Amniotic stem cell (primary cell): ENCODE measurements at places on chromosomes 7 and 10.

DNA sequence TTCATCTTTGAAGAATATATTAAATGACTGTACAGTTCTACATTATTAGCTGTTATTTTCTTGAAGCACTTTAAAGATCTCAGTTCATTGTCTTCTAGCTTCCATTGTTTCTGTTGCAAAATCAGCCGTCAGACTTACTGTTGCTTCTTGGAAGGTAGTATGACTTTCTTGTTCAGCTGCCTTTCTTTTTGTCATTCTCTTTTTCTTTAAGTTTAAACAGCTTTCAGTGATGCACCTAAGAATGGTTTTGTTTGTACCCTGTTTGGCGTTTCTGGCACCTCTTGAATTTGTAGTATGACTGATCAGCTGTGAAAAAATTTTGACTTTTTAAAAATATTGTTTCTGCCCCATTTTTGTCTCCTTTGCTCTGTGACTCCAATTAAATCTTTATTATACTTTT lies 9.3 kb downstream of the MKLN1 start:
- DNase-seq: no peak

DNA sequence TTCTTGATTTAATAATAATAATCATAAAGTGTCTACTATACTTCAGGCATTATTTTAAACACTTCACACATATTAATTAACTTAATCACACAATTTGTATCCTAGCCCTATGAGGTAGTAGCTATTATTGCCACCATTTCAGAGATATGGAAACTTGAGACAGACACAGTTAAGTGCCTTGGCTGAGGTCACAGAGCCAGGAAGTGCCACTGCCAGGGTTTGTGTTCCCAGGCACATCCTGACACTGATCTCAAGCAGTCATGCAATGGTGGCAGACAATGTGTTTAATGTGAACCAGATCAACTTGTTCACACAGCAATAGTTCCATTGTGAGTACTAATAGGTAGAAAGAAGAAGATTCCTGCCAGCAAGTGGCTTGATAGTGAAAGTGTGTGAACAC lies 666.0 kb downstream of the SUGCT start:
- no peak for DNase-seq

DNA sequence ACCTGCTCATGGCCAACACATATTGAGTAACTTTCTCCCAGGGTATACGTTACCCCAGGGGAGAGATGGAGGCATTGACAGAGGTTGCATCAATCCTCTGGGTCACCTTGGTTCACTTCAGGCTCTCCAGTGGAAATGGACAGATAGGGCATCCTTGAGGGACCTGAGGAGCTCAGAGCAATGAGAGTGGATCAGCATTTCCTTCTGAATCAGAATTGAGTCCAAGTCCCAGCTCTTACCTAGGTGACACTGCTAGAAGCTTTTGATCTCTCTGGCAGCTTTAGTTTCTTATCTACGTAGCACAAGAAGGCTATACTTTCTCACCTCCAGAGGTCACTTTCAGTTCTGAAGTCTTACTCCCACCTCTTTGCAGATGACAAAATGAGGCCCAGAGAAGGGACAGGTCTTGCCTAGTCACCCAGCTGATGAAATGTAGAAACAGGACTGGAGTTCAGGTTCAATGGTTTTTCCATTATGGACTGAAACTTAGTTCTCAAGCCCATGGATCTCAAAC lies 35.2 kb downstream of the PANK1 start:
- no peak for DNase-seq

DNA sequence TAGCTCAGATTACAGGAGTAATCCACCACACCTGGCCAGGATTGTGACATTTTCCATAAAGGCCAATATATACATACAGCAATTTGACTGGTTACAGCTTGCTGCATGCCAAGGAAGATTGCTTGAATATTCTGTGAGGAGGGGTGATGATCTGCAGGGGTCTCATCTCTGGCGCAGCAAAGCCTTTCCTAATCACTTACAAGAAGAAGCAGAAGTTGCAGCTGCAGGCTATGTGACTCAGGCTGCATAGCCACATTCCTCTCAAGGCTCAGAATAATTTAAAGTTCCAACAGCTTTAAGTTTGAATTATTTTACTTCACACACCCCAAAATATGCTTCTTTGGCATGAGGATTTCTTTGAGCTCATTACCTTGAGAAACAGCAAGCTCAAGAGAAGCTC lies 11.4 kb upstream of the RASGEF1A start:
- no peak for DNase-seq

- DNase-seq: no peak
Observed at GRCh38 chr10:105243381-105243780, 602.3 kb downstream of the SORCS3 start.

- DNase-seq: no peak
Observed at GRCh38 chr7:40549372-40550039, 414.7 kb downstream of the SUGCT start.

DNA sequence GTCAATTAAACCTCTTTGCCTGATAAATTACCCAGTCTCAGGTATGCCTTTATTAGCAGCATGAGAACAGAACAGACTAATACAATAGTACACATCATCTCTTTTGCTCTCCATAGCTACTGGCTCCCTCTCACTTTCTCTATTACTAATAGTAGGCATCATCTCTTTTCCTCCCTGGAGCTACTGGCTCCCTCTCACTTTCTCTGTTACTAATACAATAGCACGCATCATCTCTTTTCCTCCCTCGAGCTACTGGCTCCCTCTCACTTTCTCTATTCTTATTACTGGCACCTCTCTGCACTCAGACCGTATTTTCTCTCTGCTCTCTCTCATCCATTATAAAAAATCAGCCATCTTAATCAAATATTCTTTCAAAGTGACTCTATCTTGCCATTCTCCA lies 37.1 kb downstream of the SLC25A13 start:
- DNase-seq: no peak

GRCh38 chr10:11548065-11548767 lies 63.2 kb downstream of the USP6NL start:
- DNase-seq: no peak

DNA sequence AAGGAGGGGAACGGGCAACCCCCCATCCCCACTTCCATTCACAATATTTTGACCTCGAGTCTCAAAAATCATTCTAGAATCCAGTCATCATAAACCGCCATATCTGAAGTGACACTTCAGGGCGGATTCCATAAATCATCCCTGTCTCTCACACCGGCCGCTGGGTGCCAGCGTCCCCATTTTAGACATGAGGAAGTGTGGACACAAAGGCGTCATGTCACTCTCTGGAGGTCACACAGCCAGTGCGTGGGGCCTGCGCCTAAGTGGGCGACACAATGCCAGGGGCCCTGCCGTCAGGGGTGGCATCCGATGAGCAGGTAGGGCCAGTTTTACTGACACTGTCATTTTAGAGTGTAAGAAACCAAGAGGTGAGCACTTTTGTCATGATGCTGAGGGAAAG lies 19.5 kb downstream of the KCNH2 start:
- no peak for DNase-seq

DNA sequence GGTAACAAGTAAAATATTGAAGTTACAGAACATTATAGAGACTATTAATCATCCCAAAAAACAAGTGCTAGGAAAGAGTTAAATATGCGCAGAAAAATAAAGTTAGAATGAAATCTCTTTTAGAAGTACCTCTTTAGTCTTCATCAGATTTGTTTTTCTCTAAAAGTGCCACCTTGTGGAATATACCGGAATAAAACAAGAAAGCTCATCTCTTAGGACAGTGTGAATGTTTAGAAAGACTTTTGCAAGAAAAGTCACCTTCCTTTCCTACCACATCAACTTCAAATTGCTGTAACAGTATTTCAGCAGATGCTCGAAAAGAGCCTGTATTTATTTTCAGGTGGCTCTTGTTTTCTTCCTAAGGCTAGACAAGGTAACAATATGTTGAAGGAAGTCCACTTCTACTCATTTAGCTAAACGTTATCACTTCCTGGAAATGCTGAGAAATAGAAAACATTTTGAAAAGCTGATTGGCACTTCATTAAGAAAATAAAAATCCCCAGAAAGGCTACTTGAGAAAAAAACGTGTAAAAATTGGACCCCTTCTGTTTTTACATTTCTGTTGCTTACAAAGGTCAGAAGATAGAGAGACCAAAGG lies 19.8 kb upstream of the FAM133B start:
- DNase-seq: no peak

DNA sequence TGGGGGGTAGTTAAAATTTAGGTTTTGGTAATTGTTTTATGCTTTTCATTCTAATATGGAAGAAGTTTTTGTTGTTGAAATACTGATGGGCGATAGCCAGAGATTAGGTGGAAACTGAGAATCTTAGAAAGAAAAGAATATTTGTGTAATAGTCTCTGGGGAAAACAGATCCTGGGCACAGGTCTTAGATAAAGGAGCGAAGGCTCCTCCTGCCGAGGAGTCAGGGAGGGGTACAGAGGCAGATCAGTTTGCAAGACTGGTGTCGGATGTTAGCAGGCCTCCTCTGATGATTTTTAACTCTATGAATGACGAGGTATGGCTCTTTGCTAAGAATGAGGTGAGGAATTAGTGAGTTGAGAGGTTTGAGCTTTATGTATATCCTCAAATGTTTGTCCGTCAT lies 339.7 kb downstream of the HGF start:
- DNase-seq: no peak

DNA sequence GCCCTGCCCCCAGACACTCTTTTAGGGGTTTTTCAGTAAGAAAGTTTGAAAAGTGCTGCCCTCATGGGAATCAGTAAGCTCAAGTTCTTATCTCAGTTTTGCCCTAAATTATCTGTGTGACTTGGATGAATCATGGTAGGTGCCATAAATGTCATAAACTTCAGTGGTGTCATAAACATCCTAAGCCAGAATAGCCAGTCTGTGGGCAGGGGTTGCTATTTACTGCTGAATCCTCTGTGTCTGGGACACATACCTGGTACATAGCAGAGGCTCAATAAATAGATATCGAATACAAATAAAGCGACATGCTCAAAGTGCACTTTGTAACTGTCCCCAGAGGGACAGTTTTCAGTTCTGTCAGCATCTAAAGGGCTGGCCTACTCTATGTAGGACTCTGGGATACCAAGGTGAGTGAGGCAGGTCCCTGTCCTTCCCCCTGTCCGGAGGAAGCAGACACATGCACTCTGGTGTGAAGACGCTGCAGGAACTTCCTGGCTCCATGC lies 502.1 kb downstream of the RPS24 start:
- no peak for DNase-seq

DNA sequence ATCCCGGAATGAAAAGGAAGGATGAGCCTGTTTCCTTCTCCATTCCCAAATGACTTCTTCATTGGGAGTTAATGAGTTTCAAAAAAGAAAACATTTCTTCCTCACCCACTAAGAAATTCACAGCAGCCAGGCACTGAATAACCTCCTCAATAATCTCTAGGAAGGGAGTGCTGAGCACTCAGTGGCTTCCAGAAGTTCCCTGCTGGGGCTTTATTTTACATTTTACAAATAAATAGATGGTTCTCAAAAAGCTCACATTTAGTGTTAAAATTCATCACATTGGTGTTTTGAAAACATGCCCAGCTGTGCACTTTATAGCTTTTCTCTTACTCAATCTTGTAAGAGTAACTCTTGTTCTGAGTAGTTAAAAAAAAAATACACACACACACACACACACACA lies 148.9 kb upstream of the PFKP start:
- no peak for DNase-seq

GRCh38 chr10:118007773-118008172 lies 39.0 kb downstream of the RAB11FIP2 start:
- no peak for DNase-seq

DNA sequence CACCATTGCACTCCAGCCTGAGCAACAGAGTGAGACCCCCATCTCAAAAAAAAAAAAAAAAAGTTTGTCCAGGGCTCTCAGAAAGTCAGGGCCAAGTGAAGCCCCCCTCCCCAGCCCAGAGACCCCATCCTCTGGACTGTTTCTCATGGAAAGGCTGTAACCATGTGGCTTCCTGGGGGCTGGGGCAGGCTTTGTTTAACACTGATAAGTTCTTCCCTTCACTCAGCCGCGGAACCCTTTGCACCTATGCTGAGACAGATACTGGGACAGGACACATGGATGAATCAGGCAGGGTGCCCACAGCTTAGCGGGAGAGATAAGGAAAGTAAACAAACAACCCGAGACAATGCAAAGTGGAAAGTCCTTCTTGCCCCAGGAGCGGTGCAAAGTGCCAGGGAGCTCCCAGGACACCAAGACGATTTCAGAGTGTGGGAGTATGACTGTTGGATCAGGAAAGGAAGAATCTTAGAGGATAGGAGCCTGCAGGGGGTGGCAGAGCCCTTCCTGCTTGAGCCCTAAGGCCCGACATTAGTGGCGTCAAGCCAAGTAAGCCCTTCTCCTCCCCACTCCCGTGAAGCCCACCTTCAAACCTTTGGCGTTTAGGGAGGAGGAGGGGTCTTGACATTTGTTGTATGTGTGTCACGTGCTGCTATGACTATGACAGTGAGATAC lies 11.6 kb downstream of the MLXIPL start:
- no peak for DNase-seq

- no peak for DNase-seq
Observed at GRCh38 chr10:3395041-3395440, 222.5 kb upstream of the PITRM1 start.

DNA sequence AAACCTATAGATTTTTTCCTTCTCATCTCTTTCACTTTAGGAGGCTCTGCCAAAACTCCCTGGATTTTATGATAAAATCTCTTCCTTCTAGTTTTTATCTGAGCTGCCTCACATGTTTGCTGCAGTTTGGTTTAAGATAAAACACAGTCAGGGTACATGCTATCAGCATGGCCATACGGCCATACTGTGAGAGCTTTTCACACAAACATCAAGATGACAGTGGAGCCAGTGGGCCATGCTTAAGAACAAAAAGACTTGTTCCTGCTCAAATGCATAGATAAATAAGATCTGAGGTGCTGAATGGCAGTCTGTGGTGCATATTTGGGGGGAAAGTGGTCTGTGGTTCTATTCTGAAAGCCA lies 91.0 kb downstream of the ELMO1 start:
- no peak for DNase-seq

- no peak for DNase-seq
Observed at GRCh38 chr7:97021747-97022490, 2.7 kb downstream of the DLX5 start.

DNA sequence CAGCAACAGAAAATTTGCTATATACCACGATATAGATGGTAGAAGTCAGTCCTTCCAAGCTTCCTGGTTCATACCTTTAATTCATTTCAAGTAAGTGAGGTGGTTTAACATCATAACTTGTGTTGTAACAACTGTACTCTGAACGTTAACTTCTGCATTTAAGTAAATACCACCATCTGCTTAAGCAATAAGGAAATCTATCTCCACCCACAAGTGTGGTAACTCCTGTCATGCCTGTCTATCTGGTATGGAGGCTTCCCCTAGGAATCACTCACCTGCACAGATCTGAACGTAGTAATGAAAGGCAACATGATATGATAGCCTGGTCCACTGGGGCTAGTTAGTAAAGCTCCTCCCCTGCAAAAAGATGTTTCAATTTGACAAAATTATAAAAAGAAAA lies 2.3 kb downstream of the ERLIN1 start:
- DNase-seq: no peak

DNA sequence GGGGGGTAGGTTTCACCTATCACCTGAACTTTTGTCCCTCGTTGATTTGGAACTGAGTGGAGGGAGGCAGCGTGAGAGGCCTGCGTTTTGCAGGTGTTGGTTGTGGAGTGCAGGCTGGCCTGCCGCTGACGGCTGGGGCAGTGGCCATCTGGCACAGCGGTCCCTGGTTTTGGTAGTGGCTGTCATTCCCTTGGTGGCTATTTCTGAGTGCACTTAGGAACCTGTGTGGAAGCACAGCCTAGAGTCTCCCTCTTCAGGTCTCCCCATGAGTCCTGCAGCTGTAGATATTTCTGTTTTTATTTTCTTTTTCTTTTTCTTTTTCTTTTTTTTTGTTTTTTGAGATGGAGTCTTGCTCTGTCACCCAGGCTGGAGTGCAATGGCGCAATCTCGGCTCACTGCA lies 129.2 kb downstream of the CUL2 start:
- no peak for DNase-seq
